ENCODE measurements at places on chromosomes 6 and 20.

DNA sequence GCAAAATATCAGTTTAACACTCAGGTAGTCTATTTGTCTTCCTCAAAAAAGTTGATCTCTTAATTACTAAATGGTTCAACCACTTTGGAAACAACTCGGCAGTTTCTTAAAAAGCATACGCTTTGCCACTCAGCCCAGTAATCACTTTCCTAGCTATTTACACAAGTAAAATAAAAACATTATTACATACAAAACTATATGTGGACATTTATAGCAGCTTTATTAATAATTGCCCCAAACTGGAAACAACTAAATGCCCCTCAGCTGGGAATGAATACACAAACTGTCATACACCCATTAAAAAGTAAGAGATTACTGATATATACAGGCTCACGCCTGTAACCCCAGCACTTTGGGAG, 7.4 kb downstream of the EEF1A1 start:
- no peak for DNase-seq

DNA sequence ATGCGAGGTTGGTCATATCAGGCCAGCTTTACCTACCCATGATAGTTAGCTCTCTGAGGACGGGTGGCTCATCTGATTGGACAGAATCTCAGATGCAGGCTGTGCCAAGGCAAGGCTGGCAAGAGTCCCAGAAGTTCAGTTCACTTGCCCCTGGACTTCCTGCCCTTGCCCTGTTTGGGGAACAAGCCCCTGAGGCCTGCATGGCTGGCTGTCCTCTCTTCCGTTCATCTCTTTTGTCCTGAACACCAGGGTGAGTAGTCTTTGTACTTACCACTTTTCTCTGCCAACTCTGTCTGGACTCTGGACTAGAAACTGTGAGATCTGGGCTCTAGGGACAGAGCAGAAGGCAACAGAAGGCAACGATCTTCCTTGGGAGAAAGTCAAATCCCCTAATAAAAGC, 769.9 kb downstream of the QKI start:
- DNase-seq = no peak

- DNase-seq = no peak
These were observed 134.9 kb upstream of the STMND1 start for GRCh38 chr6:16966791-16967469.

DNA sequence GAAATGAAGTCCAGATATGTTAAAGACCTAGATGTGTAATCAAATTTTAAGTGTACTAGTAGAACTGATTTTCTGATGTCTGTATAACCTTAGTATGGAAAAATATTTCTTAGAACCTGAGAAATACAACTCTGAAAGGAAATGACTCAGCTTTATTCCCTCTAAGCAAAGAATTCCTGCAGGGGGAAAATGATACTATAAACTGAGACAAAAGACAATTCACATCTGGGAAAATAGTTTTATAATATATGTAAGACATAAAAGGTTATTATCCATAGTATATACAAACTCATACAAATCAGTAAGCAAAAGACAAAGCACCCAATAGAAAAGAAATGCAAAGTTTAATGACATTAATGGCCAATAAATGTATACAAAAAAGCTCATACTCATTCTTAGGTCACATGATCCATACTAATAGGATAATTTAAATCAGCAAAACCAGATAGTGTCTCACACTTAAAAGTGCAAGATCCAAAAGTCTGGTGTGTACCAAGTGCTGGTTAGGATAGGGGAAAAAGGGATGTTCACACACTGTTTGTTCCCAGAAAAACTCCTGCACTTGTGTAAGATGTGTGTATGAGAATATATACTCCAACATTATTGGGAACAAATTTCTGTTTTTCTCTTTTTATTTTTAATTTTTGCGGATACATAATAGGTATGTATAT, 22.6 kb downstream of the RNF217 start:
- no peak for DNase-seq

GRCh38 chr20:63308218-63308911, 15.4 kb downstream of the COL20A1 start:
- no peak for DNase-seq

DNA sequence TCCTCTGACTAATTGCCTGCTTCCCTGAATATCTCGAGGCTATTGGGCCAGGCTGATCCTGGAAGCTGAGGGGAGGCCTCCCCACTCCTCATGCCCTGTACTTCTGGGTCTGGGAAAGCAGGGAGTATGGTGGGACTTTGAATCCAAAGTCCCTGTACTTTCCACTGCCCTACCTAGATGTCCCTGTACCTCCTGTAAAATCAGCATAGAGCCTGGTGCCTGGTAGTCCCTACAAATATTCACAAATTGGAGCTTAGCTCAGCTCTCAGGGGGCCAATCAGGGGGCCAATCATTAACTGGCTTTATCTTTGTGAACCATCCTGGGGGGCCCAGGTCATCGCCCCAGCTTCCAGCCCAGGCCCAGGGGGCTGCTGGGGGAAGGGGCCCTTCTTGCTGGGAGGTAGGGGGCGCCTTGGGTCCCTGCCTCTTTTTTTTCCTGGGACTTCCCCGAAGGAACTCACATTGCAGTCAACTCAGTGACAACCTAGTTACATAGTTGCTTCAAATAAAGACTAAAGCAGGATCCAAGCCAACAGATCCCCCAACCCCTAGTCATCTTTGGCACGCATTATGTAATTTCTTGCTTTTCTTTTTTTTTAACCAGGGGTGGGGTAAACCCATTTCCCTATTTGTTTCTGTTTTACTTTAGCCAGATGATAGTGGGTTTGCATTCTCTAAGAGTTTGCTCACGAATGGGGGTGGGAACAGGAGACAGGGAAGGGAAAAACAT, 6.9 kb upstream of the VEGFA start:
- DNase-seq = no peak

DNA sequence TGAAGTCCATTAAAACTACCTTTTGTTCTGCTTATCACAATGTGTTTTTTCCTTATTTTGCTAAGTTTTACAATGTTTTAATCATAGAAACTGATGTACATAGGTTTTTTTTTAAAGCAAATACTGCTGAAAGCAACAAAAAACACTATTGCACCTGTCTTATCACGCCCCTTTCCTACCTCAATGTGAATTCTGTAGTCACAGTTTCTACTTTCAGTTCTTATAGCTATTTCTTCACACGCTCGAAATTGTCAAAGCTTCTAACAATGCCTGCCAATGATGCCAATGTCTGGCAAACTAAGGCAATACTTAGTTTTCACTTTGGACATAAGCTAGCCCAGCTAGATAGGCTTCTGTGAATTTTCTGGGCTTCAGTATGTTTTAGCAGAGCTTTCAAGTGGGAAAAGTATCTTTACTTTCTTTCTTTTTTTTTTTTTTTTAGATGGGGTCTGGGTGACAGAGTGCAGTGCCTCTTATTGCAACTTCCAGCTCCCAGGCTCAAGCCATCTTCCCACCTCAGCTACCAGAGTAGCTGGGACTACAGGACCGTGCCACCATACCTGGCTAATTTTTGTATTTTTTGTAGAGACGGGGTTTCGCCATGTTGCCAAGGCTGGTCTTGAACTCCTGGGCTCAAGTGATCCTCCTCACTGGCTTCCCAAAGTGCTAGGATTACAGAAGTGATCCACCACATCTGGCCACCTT, 85.5 kb upstream of the HTR1B start:
- DNase-seq = no peak

DNA sequence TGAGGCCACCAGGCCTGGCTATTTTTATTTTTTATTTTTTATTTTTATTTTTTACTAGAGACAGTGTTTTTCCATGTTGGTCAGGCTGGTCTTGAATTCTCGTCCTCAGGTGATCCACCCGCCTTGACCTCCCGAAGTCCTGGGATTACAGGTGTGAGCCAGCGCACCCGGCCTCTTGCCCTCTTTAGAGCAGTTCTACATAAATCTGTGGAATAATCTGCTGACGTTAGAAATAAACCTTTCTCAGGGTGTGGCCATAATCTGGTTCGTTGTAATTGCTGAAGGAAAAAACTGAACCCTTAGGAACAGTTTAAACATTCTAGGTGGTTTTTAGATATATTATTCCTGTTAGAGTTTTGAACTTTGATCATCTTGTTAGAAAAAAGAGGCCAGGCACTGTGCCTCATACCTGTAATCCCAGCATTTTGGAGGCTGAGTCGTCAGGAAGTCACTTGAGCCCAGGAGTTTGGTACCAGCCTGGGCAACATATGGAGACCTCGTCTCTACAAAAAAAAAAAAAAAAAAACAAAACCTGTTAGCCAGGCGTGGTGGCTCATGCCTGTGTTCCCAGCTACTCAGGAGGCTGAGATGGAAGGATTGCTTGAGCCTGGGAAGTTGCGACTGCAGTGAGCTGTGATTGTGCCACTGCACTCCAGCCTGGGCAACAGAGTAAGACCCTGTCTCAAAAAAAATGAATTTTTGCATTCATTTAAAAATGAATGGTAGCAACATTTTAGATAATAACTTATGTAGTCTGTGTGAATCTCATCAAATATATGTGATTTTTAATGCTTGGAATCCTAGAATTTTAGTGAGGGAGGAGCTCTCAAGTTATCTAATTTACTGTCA, 24.2 kb downstream of the ASXL1 start:
- DNase-seq = no peak

DNA sequence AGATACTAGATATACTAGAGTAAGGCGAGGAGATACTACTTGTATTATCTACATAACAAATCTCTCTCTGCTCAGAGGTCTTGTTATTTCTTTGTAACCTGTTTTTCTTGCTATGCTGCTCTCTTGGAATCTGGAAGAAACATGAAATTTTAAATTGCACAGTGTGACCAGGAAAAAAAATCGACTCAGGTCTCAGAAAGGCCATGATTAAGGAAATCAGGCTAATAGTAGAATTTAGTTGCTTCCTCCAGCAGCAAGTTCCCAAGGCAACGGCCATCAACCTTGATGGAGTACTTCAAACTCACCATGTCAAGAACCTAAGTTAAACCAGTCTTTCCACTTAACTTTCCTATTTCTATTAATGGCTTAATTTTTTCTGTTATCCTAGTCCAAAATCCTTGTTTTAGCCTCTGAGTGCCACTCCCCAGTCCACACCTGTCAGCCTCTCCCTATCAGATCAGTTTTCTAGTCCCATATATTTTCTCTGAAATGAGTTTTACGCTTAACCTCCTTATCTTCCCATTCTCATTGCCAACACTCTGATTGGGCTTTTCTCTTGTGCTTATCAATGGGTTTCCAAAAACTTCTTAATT, 87.7 kb upstream of the BEND3 start:
- DNase-seq = no peak

GRCh38 chr20:45173522-45173921, 1.2 kb upstream of the PI3 start:
- DNase-seq = no peak

- DNase-seq = no peak
These were observed 302.7 kb downstream of the QKI start for GRCh38 chr6:163717106-163717764.

DNA sequence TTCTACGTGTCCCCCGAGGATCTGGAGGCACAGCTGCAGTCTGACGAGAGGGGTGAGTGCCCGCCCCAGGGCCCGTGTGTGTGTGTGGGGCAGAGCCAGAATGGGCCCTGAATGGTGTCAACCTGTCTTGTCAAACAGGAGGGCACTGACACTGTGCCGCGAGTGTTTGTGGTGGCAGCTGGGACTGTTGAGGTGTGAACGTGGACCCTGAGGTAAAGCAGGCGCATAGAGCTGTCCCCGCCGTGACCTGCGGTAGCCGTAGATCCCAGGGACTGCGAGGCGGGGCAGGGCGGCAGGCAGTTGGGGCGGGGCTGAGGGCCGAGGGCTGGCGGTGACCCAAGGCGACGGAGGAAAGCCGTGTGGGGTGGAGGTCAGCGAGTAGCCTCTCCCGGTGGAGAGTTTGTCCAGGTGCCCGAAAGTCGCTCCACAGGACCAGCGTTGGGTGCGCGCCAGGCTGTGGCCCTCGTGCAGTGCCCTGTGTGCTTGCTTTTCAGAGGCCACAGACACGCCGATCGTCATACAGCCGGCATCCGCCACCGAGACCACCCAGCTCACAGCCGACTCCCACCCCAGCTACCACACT, 25.2 kb downstream of the UCKL1 start:
- DNase-seq = no peak

GRCh38 chr20:50462093-50462690, 48.0 kb upstream of the PTPN1 start:
- no peak for DNase-seq

- DNase-seq = no peak
These were observed 20.0 kb upstream of the TMEM14A start for GRCh38 chr6:52650941-52651340.

DNA sequence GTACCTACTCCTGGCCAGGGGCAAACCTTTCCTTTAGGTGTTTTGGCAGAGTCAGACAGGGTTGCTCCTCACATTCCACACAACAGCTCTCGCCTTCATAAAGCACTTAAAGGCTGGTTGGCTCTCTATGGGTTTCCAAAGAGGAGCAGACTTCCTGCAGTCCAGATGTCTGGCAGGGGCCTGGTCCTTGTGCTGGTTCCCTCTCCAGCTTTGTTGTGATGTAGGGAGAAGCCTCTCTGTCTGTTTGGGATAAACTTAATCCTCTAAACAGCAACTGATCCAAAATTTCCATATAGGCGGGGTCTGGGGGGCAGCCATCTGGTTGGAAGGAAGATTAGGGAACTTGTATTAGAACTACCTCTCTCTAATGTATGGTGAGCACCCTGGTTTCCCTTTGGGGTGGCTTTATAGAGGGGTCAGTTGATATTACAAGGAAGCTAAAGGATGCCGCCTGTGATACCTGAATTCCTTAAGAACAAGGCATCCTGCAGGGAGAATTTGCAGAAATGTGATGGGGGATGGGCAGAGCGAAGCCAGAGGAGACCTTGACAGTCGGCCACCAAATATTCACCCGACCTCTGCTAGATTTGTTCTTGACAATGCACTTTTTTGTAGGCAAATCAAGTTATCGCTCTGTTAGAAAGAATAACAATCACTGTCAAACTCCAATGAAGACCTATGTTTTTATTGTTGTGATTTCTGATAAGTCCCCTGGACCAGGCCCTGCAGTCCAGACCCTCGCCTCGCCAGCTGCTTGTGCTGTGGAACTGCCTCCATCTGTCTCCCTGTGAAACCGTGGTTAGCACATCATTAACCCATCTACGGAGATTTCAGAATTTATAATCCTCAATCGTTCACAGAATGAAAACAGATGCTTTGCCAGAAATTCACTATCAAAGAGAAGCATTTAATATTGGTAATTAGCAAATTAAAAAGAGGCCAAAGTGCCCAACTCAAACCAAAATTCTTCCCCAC, 94.0 kb upstream of the RALGAPA2 start:
- DNase-seq = no peak

DNA sequence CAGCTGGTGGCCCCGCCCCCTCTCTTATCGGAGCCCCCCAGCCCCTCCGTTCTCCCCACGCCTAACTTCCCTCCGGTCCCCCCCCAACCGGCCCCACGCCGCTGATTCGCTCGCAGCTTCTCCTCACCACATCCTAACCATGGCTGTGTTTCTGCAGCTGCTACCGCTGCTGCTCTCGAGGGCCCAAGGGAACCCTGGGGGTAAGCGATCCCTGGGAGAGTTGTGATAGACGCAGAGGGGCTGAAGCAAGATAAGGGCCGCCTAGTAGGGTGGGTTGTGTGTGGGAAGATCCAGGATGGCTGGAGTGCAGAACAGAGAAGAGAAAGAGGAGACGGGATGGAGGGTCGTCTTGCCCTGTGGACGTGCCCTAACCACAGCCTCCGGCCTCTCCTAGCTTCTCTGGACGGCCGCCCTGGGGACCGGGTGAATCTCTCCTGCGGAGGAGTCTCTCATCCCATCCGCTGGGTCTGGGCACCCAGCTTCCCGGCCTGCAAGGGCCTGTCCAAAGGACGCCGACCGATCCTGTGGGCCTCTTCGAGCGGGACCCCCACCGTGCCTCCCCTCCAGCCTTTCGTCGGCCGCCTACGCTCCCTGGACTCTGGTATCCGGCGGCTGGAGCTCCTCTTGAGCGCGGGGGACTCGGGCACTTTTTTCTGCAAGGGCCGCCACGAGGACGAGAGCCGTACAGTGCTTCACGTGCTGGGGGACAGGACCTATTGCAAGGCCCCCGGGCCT, at the start of gene MPIG6B:
Gene MPIG6B (plus strand): TSS at position 129 of the 735 bp plus-strand sequence. CDS start 11 bp downstream, at position 140.
- DNase-seq = no peak

- no peak for DNase-seq
These were observed 97.5 kb upstream of the RPS6KA2 start for GRCh38 chr6:166724576-166724975.

Measured in vagina (tissue), 2 donors.